ENCODE measurements at places on chromosomes 3 and 15. TPM values are rescaled to one million over a fixed set of nuclear protein-coding genes. Genes with fewer than 3 reads are reported as not detected.
A peak's percentile ranks its signal among the peaks of the same experiment; 100 is the strongest.

DNA sequence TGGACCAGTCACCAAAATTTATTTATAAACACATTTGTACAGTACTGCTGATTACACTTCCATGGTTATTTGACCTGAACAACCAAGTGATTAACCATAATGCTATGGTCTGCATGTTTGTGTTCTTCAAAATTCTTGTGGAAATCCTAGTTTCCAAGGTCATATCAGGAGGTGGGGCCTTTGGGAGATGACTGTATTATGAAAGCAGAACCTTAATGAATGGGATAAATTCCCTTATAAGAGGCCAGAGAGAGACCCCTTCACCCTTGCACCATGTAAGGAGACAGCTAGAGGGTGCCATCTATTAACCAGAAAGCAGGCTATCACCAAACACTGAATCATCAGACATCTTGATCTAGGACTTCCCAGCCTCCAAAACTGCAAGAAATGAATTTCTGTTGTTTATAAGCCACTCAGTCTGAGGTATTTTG, 1.9 kb downstream of the SCAPER start:
- peak; percentile 27 for DNase-seq

The UROC1 gene
- 0.74 TPM for total RNA-seq

DNA sequence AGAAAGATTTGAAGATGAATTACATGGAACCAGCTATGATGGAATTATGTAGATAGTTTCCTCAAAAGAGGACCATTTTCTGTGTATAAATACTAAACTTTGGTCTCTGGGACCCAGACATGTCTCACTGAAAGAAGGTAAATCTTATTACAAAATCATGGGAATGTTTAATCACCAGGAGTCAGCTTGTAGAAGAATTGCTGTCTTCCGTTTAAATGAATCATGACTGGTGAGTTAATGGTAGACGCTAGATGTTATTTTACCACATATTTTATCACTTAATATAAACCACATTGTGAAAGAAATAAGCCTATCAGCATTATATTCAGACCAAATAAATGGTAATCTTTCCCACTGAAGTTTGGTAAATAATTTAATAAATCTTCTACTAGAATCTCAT, 322.3 kb upstream of the SUCLG2 start:
- no peak for DNase-seq

DNA sequence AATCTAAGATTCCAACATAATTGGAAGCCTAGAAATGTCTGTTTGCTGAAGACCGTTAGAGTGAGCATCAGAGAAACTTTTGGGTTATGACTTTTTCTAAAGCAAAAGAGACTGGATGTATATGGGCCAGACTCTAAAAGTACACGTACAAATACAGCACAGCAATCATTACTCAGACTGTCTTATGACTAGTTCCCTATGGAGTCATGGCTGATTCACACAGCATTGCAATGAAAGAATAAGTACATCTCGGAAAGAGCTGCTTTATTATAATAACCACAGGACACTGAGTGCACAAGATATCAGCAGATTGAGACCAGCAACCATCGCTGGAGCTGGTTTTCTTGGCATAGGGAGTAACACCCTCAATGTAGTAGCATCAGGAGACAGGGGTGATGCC, 618.6 kb downstream of the NLGN1 start:
- no peak for DNase-seq

The TFDP2 gene
- total RNA-seq: 37.4 TPM

DNA sequence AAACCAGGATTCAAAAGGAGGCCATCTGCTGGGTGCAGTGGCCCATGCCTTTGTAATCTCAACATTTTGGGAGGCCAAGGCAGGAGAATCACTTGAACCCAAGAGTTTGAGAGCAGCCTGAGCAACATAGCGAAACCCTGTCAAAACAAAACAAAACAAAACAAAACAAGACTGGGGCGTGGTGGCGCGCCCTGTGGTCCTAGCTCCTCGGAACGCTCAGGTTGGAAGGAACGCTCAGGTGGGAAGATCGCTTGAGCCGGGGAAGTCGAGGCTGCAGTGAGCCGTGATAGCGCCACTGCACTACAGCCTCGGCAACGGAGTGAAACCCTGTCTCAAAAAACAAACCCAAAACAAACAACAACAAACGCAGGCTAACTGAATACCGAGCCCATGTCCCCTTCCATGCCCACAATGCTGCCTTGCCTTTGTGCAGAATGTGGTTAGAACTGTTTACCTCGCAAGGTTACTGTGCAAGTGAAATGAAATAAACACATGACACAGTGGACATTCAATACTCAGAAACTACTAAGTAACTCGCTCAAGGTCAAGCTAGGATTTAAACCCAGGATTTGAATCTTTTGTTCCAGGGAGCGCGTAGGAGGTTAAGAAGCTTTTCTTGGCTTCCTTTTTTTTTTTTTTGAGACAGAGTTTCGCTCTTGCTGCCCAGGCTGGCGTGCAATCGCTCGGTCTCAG, 766 bp upstream of the EMC4 start:
- no peak for DNase-seq

Data from HepG2 (cell line).